Aorta (tissue), 5 donors: ENCODE measurements at places on chromosomes 5 and 9. TPM values are rescaled to one million over a fixed set of nuclear protein-coding genes. Genes with fewer than 3 reads are reported as not detected.

DNA sequence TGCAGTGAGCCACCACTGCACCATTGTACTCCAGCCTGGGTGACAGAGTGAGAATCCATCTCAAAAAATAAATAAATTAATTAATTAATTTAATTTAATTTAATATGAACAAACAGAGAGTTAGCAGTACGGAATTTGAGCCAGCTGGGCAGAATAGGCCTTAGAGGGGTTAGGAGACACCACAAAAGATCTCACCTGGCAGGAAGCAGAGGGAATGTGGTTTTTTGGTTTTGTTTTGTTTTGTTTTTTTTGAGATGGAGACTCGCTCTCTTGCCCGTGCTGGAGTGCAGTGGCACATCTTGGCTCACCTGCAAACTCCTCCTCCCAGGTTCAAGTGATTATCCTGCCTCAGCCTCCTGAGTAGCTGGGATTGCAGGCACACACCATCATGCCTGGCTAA, 31.8 kb upstream of the PWWP2A start:
- DNase-seq, result no peak

DNA sequence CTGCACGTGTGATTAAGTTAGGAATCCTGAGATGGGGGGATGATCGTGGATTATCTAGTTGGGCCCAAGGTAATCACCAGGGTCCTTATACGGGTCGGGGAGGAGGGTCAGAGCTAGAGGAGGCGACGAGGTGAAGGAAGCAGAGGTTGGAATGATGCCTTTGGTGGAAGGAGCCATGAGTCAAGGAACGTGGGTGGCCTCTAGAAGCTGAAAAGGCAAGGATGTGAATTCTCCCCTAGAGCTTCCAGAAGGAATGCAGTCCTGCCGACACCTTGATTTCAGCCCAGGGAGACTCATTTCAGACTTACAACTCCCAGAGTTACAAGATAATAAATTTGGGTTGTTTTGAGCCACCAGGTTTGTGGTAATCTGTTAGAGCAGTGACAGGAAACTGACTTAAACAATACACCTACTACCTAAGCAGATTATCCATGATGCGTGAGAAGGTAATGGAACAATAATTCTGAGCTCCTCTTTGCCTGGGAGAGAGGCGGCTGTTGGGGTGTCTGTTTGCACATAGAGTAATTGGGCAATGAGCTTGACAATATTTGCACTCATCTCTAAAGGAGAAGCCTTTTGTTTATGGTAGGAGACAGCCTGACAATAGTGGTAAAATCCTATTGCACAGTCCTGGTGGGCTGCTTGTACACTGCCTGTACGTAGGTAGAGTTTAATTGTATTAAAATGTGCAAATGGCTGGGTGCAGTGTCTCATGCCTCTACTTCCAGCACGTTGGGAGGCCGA, 129.3 kb upstream of the IER5L start:
- DNase-seq, result no peak

DNA sequence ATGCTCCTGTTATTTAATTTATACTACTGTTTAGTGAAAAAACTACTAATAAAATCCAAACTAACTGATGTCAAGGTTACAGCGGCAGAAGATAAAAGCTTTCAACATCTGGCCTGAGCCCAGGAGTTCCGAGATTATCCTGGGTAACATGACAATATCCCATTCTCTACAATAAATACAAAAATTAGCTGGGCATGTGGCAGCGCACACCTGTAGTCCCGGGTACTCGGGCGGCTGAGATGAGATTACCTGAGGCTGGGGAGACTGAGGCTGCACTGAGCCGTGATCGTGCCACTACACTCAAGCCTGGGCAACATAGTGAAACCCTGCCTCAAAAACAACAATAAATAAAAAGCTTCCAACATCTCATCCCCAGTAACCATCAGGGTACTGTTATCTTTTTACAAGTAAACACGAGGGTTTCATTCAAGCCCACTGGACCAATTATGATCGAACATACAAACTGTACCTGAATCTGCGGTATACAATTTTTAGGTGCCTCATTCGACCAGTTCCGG, 1.3 kb downstream of the RPL37 start:
- no peak for DNase-seq

GRCh38 chr9:96161819-96162218, 140.2 kb downstream of the HSD17B3 start:
- peak; percentile 20 for DNase-seq

DNA sequence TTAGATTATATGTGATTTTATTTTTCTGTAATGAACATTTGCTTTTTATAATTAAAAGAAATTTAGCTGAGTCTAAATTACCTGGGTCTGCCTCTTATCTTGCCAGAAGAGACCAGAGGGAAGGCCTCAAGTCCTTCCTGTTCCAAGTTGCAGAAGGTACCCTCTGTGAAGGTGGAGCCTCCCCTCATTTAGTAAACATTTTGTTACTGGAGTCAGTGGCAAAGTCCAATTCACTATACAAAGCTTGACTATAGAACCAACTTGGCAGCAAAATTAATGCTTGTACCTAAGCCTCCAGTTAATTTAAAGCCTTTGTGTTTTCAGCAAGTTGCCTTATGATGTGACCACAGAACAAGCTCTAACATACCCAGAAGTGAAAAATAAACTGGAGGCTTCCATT, 42.8 kb upstream of the F2R start:
- DNase-seq, result no peak

DNA sequence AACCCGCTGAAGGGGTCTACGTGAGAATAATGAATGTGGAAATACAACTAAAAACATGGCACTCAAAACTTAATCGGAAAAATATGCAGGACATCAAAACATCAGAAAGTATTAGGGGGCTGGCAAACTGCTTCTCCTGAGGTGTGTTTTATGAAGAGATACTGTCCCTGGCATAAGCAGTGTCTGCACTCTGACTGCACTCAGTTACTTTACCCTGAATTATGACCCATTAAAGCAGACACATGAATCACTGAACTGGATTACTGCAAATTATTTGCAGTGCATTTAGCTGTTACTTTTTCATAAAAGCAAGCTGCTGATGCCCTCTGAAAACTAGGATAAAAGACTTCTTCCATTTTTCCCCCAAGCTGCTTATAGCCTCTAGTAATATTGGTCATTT, 164.9 kb downstream of the AP3B1 start:
- no peak for DNase-seq

- no peak for DNase-seq
These were observed 541 bp upstream of the TBCA start for GRCh38 chr5:77776554-77777206.

GRCh38 chr9:133375724-133376654, at the start of the genes STKLD1 and SURF4:
Gene STKLD1 (plus strand): TSS chr9:133376366. CDS start chr9:133376474, 108 bp downstream.
Gene SURF4 (minus strand): TSS chr9:133376060. CDS start chr9:133375969, 91 bp downstream.
- DNase-seq, result peak; percentile 98

- DNase-seq, result no peak
These were observed 111.5 kb upstream of the ZNF366 start for GRCh38 chr5:72618708-72619107.

DNA sequence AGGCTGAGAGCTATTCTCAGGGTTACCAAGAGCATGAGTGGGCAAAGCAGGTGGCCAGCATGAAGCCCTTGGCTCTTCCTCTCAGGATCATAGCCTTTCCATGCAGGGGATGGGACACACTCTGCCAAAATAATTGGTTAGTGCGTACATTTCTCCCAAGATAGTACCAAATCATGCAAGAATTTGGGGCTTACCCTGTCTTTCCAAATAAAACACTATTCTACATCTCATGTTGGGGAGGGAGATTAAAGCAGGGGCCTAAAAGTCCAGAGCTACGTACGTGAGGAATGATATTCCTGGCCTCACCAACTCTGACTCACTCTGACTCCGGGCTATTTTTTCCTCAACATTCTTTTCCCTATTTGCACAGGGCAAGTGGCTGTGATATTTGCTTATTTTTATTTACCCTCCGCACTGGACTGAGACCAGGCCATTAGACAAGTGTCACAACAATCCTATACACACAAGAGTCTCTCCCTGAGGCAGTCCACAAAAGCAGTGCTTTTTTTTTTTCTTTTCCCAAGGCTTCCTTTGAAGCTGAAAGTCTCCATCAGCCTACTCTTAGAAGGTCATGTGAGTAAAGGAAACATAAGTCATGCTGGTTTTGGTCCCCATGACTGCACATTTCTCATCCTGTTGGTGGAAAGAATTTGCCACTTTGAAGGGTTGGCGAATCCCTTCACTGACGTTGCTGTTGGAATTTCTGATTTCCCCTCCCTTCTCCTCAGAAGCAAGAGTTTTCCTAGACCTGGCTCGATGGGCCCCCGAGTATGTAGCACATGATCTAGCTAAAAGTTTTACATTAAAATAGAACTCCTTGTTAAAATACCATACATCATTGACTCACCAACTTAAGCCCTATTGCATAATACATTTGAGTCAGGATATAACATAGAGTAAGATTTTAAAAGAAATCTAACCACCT, 40.0 kb downstream of the TMEM252 start:
- no peak for DNase-seq

DNA sequence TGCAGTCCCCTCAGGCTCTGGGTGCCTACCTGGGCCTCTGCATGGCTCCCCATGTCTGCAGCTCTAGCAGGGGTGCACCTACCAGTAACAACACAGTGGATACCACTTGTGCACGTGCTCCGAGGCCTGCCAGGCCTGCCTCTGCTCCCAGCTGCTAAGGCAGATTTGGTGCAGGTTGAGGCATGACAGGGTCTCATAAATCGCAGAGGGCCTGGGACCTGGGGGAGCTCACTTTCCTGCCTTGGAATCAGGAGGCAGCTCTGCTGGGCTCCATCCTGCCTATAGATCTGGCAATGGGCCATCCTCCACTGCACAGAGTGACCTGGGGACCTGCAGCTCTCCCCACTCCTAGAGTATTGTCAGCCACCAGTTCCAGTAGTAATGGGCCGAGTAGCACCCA, 121.9 kb upstream of the CXCL14 start:
- no peak for DNase-seq

DNA sequence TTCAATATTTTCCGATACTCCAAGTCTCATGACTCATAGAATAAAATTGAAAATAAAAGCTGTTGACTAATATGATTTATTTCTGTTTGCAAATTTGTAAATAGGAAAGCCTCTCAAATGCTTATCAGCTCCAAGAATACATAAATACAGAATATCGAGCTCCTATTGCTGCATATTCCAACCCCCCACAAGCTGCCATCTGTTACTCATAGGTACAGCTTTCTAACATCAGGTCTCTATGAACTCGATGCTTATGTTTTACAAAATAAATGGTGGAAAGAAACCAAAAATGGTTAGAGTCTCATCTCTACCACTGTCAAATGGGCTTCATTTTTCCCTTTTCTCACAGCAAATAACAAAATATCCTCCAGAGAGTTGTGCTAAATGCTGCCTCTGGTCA, 631.6 kb upstream of the CDH18 start:
- no peak for DNase-seq

DNA sequence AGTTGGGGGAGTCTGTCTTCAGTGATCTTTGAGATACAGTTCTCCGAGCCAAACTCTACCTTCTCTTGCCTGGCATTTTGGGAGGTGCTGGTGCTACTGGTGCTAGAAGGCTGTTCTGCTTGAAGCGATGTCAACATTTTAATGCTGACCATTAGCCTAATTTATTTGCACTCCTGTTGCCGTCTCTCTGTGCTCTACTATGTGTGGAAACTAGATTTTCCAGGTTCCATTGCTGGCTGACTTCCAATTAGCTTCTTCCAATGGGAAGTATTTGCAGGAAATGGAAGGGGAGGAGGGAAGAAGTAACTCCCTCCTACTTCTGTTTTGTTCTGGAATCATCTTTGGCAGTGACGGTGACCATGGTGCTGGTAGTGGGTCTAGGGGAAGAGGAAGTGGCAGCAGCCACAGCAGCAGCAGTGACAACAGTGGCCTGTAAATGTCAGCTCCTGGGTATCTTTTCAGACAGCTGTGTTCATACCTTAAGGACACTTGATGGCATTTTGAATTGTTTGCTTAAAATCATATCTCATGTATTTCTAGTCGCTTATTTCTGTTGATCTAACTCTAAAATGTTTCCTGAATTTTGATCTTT, 7.9 kb downstream of the TXNDC8 start:
- no peak for DNase-seq

DNA sequence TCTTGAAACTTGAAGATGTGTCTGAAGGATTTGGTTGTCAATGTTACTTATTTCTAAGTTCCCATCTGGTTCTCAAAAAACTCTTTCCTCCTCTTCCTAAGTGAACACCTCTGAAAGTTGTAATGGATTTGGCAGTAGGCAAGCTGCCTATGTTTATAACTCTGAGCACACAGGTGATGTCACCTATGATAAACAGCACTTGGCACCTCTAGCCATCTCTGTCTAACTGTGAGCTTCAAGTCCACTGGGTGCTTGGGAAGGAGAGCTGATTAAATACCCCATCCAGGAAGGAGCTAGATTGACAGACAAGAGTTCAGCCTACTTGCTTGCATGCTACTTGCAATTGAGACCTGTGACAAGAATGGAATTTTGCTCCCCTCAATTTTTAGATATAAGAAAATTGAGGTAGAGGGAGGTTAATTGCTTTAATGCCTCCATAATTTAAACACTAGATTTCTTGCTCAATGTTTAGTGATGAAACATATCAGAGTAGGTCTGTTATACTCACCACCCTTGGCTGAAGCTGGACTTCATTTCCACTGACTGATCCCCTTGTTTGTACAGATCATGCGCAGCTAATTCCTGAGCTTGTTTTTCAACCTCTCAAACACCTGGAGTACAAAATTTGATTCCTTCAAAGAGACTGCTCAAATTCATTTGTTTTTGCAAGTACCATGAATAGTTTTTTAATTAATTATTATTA, 49.9 kb downstream of the PDE4D start:
- DNase-seq, result no peak

DNA sequence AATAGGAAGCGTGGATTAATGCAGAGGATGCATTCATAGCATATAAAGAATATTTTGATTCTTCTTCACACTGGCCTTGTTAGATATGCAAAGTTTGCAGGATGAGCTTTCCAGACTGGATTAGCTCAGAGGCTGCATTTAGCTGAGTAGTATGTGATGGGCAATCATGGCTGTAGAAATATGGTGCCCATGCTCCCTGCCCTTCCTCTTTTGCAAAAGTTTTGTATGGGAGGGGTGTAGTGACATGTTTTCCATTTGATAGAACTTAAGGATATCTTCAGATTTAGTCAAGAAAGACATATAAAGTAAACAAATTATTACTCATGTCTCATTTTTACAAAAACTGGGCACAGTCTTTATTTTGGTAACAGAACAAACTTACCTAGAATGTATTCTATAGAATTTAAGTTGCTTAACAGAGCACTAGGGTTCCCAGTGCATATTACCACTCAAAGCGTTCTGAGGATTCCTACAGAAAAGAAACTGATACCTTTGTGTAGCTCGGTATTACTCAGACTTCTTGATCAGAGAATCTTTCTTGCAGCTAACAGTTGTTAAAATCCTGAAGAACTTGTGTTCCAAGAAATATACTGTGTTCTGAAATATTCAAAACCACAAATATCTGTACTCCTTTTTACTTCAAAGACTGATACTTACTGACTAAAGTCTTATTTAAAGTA, 9.8 kb downstream of the GTF3C4 start:
- no peak for DNase-seq

DNA sequence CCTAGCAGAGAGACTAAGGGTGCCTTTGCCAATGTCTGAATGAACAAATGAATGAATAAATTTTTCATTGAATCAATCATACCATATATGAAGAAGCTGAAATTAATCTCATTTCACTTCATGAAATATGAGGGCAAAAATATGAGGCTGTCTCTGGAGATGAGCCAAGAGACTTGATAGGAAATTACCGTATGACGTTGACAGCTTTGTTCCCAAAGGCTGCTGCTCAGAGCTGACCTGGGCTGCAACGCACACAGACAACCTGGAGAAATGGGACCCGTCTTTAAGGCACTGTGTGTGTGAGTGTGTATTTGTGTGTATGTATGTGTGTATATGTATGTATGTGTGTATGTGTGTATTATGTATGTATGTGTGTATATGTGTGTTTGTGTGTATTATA, 226.1 kb downstream of the IRX2 start:
- no peak for DNase-seq

SPINK4 gene
- not detected for total RNA-seq

APBA1 gene
- total RNA-seq, result 8.0 TPM

ACOT12 gene
- total RNA-seq, result 0.18 TPM

UBAC1 gene
- total RNA-seq, result 38.0 TPM
